GM23338 (cell line): ENCODE measurements at places on chromosomes 2 and 18.

DNA sequence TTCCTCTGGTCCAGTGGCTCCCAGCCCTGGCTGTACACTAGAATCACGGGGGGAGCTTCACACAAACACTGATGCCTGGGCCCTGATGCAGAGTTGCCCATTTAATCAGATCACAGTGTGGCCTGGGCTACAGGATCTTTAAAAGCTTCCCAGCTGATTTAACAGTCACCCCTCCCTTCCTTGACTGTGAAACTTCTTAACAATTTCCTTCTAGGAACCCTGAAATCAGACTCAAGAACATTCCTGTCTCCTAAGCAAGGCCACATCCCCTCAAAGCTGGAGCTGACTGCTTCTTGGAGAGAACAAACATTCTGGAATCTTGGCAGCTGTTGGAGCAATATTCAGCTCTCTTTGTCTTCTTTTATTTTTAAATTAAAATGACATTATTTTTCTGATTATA is 88.7 kb downstream of the ADD2 start:
- no peaks in the 10 kb centered on the region for H3K27me3 ChIP-seq
- no peak overlapping the region for H3K27ac ChIP-seq
- H3K4me1 ChIP-seq: no peaks in the 10 kb centered on the region
- no peak overlapping the region for H3K4me3 ChIP-seq

DNA sequence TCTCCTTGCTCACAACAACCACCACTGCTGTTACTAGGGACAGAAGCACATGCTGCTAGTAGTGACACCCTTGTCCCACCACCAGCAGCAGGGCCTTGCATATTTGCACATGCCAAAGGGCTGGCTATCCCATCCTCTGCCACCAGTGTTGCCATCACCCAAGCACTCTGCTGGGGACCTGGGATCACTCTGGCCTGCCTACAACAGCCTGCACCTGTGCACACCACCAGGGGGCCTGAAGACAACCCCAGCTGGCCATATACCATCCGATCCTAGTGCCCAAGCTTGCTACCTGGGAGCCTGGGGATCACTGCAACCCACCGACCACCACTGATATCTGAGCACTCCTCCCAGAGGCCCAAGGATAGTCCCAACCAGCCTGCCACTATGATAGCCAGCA is 99.9 kb upstream of the FANCL start:
- H3K27me3 ChIP-seq: no peaks in the 10 kb centered on the region
- H3K36me3 ChIP-seq: no peaks in the 10 kb centered on the region
- H3K4me1 ChIP-seq: peaks cover 10% of the 10 kb centered on the region; the same call in 1 of the 2 replicates
- H3K27ac ChIP-seq: no peak overlapping the region
- H3K4me3 ChIP-seq: no peak overlapping the region

- no peak overlapping the region for H3K4me3 ChIP-seq
- H3K4me1 ChIP-seq: peaks cover 12% of the 10 kb centered on the region
- H3K36me3 ChIP-seq: no peaks in the 10 kb centered on the region
- no peaks in the 10 kb centered on the region for H3K27me3 ChIP-seq
These were observed 16.4 kb upstream of the KCNG3 start for GRCh38 chr2:42510191-42510590.

GRCh38 chr2:240789051-240789453 is 31.0 kb downstream of the KIF1A start:
- no peak for DNase-seq
- H3K36me3 ChIP-seq: peaks cover 3% of the 10 kb centered on the region; the same call in 1 of the 2 replicates
- H3K4me3 ChIP-seq: no peak overlapping the region
- H3K27ac ChIP-seq: no peak overlapping the region
- H3K4me1 ChIP-seq: no peaks in the 10 kb centered on the region

- H3K27ac ChIP-seq: no peak overlapping the region
- H3K36me3 ChIP-seq: no peaks in the 10 kb centered on the region
- no peaks in the 10 kb centered on the region for H3K27me3 ChIP-seq
- DNase-seq: no peak
- no peak overlapping the region for H3K4me3 ChIP-seq
These were observed 43.7 kb upstream of the SLC35G4 start for GRCh38 chr18:11565716-11566115.
